GM23248 (cell line): ENCODE measurements at places on chromosomes 3 and 15. TPM values are rescaled to one million over a fixed set of nuclear protein-coding genes. Genes with fewer than 3 reads are reported as not detected.

DNA sequence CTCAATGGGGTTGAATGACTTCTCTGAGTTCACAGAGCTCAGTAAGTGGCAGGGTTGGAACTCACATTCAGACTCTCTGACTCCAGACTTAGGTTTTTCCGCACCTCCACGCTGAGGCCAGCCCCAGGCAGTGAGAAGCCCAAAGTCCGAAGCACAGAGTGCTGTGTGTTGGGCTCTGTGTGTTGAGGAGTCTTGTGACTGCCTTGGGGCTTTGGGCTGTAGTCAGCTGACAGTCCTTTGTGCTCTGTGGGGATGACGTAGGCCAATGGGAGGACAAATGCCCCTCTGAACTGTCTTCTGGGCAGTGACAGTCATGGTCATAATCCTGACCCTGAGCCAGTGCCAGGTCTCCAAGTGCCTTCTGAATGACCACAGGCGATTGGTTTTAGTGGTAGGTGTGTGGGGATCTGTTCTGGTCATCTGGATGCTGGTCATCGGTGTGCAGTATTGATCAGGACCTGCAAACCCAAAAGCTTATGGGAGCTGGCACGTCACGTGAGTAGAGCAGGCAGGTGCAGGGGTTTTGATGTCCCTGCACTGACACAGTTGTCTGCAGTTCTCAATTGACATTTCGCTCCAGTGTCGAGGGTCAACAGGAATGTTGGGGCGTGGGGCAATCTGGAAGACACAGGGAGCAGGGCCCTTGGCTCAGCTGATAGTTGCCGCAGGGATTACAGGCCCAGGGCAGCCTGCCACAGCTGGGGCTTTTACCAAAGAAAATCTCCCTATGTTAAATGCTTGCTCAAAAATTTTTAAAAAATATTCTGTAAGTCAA is 45.3 kb downstream of the CAPN3 start:
- H3K4me3 ChIP-seq, result no peak overlapping the region
- no peaks in the 10 kb centered on the region for H3K4me1 ChIP-seq
- DNase-seq, result no peak

GRCh38 chr3:31710123-31710803 is 177.5 kb downstream of the STT3B start:
- no peaks in the 10 kb centered on the region for H3K27me3 ChIP-seq
- H3K4me1 ChIP-seq, result peaks cover under 1% of the 10 kb centered on the region
- H3K36me3 ChIP-seq, result no peaks in the 10 kb centered on the region
- no peak overlapping the region for H3K4me3 ChIP-seq

The ACTC1 gene
- 29.9 and 31.9 TPM in 2 replicates for polyA plus RNA-seq

The PCLAF gene
- 43.2 and 44.5 TPM in 2 replicates for polyA plus RNA-seq

The CHRM5 gene
- 0.05 TPM in 1 of 2 replicates, not detected in the other for polyA plus RNA-seq

DNA sequence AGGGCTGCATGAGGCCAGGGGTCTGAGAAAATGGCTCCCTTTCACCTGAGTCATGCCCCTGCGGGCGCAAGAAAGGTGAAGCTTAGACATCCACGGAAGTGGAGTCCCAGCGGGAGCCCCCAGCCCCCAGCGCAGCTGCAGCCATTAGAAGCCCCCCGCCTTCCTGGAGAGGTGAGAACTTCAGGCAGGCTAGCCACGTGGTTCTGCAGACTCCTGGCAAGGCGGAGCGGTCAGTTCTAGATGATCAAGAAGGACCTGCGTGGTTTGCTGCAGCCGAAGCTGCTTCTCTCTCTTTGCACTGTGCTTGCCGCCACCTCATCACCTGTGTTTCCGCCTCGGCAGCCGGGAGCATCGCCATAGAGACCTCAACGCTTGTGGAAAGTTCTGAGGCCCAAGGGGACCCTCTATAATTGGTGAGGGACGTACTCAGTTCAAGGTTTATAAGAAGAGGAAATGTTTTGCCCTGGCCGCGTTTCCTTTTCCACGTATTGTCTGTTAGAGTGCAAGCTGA is 15.8 kb upstream of the KCNMB3 start:
- H3K4me3 ChIP-seq, result no peak overlapping the region
- H3K4me1 ChIP-seq, result no peaks in the 10 kb centered on the region
- H3K27me3 ChIP-seq, result peaks cover 16% of the 10 kb centered on the region
- H3K27ac ChIP-seq, result no peak overlapping the region
